ENCODE measurements at places on chromosomes 1 and 21.

DNA sequence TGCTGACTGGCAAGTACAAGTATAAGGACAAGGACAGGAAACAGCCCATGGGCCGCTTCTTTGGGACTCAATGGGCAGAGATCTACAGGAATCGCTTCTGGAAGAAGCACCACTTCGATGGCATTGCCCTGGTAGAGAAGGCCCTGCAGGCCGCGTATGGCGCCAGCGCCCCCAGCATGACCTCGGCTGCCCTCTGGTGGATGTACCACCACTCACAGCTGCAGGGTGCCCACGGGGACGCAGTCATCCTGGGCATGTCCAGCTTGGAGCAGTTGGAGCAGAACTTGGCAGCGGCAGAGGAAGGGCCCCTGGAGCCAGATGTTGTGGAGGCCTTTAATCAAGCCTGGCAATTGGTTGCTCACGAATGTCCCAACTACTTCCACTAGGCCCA, 32.0 kb downstream of the SLC16A1 start:
- no peak for DNase-seq

DNA sequence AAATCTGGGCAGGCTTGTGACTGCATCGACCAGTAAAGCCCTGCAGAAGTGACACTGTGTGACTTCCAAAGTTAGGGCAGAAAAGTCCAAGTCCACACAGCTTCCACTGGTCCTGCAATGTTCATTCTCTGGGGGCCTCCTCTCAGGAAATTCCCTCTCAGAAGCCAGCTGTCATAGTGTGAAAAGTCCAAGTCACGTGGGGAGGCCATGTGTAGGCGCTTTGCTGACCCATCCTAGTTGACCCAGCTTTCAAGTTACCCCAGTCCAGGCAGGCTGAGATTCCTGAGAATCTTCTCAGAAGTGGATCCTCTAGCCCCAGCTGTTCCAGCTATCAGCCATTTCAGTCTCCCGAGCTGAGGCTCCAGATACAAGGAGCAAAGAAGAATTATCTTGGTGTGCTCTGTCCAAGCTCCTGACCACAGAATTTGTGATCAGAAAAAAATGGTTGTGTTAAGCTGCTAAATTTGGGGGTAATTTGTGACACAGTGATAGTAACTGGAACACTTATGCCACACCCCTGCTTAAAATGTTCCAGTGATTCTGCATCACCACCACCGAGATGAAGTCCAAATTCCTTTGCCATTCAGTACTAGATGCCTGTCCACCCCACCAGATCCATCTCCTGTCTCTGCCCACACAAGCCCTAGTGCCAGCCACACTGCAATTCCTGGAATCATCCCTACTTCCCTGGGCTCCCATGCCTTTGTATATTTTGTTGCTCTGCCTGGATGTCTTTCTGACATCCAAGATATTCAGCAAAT, 2.5 kb upstream of the STUM start:
- DNase-seq: no peak

GRCh38 chr1:160124705-160125478, 9.3 kb downstream of the ATP1A2 start:
- no peak for DNase-seq

DNA sequence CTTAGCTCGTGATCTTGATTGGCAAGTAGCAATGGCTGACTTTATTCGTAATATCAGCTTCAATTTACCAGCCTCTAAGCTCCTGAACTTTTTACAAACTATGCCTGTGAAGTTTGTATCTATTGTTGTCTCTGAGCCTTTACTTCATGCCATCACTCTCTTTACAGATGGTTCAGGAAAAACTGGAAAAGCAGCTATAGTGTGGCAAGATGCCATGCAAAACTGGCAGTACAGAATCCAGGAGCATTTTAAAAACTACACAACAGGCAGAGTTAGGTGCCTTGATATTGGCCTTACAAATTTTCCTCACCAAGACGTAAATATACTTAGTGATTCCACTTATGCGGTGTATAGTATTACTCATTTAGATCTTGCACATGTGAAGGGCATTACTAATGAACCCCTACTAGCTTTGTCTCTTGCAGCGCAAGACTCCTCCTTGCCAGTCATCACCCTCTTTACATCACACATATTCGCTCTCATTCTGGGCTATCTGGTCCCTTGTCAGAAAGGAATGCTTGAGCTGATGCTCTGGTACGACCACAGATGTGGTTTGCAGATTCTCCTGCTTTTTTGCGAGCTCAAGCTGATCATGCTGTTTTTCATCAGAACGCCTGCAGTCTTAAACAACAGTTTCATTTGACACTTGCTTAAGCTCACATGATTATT, 36.3 kb downstream of the CLCA1 start:
- no peak for DNase-seq

DNA sequence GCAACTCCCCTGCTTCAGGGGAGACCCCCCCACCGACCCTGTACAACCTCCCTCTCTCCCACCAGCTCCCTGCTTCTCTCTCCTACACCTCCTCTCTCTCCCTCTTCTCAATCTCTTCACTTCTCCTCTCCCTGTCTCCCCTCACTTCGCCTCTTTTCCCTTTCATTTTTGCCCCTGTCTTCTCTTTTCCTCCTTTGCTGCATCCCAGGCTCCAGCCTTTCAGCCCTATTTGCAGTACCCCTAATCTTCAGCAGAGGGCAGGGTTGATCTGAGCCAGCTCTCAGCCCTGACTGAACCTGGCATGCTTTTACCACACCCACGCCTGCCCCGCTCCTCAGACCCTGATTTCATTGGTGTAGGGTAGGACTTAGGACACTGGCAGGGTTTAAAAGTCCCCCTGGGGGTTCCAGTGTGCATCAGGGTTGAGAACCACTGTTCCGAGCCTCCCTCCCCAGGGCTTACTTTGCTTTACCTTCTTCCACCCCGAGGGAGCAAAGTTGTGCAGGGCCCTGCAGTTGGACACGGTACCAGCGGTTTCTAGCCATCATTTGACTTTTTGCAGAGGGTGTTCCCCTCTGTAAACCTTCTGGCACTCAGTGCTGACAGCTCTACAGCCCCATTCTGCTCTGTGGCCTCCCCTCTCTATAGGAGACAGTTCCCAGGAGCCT, 67.3 kb upstream of the CNTN2 start:
- DNase-seq: peak; percentile 43

DNA sequence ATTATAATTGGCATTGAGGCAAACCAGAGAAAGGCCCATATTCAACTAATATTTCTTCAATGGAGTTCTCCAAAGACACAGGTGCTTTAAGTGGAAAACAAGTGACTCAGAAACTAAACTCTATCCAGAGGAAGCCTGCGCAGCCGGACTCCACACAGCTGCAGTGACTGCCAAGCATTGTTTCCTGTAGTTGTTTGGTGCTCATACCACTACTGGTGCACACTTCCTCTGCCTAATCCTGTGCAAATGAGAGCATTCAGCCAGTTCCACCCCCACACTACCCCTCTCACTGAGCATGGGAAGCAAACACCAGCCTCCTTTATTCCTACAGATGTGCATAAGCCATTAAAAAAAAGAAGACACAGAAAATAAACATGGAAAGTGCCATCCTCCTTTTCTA, 102.9 kb downstream of the VAV3 start:
- no peak for DNase-seq

GRCh38 chr1:10909697-10910680, 102.5 kb upstream of the TARDBP start:
- DNase-seq: peak; percentile 77

DNA sequence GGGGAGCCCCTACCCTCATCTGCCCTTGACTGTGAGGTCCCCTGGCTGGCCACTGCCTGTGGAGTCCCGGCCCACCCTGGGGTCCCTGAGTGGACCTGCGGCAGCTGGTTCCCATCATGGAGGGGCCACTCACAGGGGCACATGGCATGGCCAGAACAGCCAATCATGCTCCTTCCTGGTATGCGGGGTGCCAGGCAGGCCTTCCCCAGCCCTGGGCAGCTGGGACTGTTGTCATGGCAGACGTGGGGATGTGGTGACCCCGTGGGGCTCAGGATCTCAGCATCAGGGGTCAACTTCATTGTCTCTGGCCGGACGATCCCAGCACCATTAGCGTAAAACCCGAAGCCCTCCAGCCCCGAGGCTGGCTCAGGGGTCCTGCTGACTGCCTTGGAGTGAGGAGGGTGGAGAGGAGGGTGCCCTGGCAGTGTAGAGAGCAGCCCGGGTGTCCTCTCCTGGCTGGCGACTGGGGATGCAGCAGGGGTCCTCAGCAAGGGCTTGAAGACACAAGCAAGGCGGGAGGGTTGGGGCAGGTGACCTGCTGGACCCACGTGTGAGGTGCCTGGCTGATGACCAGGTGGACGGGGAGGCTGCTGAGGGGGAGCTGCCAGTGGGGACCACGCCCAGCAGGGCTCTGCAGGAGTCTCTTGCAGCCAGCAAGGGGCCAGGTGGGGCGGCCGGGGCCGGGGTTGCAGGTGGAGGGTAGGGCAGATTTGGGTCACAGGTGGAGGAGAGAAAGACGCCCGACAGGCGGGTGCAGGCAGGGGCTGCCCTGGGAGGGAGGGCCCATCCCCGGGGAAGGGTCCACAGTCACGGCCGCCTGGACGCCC, 45.1 kb downstream of the TRIM11 start:
- DNase-seq: no peak

DNA sequence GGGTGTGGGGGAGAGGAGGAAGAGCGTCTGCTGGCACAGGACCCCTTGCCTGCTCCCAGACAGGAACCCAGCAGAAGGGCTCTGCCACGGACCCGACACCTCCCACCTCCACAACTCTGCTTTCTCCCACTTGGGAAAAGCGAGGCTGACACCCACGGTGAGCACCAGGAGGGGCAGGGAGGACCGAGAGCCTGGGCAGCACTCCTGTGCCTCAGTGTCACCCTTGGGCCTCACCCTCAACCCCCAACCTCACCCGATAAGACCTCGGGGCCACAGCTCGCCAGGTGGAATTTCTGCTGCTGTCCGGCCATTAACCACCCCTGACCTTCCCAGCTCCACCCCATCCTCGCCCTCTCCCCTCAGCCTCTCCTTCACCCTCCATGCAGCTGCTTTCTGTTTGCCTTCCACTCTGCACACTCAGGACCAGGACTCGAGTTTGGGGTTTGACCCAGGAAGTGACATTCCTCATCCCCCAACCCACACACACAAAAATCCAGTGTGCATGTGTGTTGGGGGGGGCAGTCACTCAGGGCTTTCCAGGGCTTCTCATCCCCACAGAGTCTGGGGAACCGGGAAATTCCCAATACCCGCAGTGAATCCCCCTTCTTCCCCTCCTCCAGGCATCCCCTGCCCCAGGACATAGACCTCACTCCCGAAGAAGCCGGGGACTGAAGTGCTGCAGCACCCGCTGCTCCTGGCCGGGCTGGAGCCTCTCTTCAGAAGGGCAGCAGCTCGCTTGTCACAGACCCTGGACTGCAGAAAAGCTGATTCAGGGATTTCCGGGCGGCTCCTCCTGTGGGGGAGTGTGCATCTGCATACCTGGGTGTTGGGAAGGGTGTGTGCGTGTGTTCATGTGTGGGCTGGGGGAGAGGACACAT, 65.8 kb downstream of the SYT2 start:
- no peak for DNase-seq

DNA sequence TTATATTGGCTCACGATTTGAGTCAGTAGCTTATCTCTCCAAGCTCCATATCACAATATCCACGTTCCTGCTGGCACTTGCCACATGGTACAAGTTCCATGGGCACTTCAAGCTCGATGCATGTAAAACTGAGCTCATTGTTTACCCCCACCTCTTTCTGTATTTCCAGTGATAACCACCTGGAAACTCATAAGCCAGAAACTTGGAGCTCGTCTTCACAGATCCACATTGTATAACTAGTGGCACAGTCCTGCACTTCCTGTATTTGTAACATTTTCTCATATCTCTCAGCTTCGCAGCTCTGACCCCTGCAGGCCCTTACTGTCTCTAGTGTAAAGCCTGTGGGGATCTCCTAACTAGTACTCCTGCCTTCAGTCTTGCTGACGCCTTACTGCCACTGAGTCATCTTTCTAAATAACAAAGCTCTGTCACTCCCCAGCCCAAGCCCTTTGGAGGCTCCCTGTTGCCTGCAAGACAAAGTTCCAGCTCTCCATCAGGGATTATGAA, 6.5 kb upstream of the C2CD4D start:
- no peak for DNase-seq

DNA sequence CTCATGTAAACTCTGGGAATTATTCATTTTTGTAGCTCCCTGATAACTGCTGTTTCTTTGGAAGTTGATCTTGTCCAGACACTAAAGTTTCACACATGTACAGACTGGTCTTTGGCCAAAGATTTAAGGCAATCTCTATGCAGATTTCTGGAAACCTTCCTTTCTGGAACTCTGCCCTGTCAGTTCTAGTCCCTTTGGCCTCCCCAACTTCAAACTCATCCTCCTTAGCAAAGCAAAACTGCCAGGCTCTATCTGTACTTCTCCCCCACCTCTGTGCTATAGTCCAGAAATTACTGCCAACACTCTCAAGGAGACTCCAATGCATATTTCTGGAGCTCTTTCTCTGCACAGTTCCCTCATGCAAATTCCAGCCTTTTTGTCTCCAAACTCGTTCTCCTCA, 36.5 kb downstream of the C1orf198 start:
- no peak for DNase-seq

- no peak for DNase-seq
Observed at GRCh38 chr1:86905875-86906274, 8.1 kb downstream of the SELENOF start.

DNA sequence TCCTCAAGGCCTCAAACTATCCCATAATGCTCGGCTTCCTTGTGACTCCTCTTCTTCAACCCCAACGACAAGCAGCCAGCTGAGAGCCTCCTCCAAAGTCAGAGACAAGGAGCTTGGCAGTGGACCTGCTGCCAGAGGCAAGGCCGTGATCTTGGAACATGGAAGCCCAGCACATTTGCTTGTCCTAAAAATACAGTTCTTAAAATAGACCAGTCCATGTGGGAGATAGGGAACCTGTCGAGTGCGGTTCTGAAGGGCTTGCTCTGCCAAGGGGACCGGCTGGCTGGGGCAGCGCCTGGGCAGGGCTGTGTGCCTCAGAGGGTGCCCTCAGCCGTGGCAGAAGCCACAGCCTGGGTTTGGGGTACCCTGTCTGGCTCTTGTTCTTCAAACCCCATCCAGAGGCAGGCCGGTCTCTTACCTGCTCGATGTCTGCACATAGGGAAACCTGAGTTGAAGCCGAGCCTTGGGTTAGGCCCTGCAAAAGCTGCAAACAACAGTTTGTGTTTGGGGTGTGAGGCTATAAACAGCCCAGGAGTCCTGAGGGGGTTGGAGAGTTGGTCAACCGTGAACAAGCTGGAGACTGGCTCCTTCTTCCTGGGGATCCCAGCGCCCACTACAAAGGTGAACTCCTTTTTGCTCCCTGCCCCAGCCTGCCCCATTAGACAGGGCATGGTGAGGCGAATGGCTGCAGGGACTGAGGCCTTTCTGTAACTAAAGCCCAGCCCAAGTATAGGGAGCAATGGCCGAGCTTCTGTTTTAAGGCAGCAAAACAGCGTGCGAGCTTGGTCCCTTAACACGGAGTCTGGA, 228.8 kb downstream of the CAMTA1 start:
- DNase-seq: no peak

- DNase-seq: no peak
Observed at GRCh38 chr1:118102445-118102844, 82.6 kb downstream of the SPAG17 start.

- no peak for DNase-seq
Observed at GRCh38 chr1:92901126-92901525, 60.1 kb downstream of the DIPK1A start.

- DNase-seq: no peak
Observed at GRCh38 chr1:171298696-171299095, 15.3 kb upstream of the FMO4 start.

- DNase-seq: peak; percentile 55
Observed at GRCh38 chr1:167439301-167439988, 78.9 kb downstream of the CD247 start.

GRCh38 chr1:166884971-166885370, 8.9 kb upstream of the TADA1 start:
- DNase-seq: no peak

Measured in activated T-cell treated with anti-CD3 and anti-CD28 coated beads, Interleukin-2, amount 50 U/mL, for 1 hour (primary cell).